ENCODE measurements at places on chromosomes 3 and 15.

- DNase-seq = no peak
Measured at GRCh38 chr3:13147344-13147743, 74.1 kb upstream of the IQSEC1 start.

GRCh38 chr3:10968401-10968800 lies 24.1 kb upstream of the SLC6A1 start:
- no peak for DNase-seq

GRCh38 chr3:159252274-159252673 lies 450.4 kb downstream of the MFSD1 start:
- DNase-seq = no peak

- no peak for DNase-seq
Measured at GRCh38 chr3:196219970-196220311, 3.6 kb downstream of the SLC51A start.

GRCh38 chr3:13637953-13638352 lies 89.0 kb downstream of the FBLN2 start:
- DNase-seq = no peak

DNA sequence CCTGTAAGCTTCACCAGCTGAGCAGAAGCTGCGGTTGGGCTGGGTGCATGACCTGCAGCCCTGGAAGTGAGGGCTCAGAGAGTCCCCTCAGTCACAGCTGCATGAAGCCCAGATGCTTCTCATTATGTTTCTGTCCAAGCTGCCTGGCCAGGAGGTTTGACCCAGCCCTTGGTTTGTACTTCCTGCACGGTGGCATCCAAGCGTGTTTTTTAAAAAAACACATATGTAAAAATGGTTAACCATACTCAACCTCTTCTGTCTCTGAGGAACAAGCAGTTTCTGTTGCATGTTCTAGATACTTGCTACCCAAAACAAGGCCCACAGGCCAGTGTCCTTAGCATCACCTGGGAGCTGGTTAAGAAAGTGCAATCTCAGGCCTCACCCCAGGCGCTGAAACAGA lies 76.0 kb upstream of the ATP10A start:
- DNase-seq = no peak

GRCh38 chr3:123757281-123757940 lies 126.7 kb downstream of the MYLK start:
- DNase-seq = no peak

DNA sequence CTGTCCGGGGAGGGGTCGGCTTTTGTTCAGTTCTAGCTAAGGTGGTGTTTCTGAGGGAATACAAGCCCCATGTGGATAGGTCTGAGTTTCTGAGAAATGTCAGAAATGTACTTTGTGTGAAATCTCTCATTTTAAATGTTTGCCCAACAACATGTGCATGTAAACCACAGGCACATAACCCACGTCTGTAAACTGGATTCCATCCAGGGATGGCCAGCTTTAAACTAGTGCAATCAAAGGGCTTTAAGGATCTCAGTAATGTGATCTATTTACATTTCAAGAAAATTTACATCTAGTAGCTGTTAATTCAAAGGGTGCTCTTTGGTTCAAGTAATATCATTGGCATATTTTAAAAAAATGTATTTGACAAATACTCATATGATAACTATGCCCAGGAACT lies 52.0 kb downstream of the POLR2M start:
- no peak for DNase-seq

Data from right renal pelvis (tissue), 4 donors.